ENCODE measurements at places on chromosomes 16 and 17.
A peak's percentile ranks its signal among the peaks of the same experiment; 100 is the strongest.

GRCh38 chr17:557371-557770 is 157.3 kb downstream of the VPS53 start:
- no peak for DNase-seq

DNA sequence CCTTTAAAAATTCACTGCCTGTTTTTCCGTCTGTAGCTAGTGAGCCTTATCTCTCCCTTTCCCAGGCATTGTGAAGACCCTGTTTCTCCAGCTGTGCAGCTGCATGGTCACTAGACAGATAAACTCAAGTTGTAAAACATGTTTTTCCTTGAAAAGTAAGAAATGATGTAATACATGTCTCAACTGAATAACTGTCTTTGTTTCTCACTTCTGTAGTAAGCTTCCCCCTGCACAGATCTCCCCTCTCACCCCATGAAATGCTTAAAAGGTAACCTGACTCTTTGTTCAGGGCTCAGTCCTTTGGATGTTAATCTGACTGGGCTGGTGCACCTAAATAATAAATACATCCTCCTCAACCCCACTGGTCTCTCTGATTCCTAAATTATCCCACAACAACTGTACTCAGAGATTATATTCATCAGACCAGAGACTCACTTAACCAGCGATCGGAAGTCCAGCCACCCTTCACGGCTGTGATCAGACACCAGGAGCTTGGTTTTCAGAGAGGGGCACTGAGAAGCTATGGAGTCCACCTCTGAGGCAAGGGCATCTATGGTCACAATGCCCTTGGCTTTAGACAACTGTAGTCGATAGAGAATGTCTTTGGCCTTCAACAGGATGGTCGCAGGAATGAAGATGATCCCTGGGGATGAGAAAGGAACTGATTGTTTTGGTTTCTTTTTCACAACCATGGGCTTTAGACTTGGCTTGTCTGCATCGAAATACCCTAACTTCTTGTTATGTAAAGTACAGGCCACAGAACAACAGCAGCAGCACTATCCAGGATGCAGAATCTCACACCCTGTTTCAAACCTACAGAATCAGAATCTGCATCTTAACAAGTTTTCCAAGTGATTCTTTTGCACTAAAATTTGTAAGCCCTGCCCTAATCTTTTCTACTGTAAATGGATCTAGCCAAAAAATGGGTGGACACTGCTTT is 15.4 kb downstream of the ACSM1 start:
- no peak for DNase-seq

DNA sequence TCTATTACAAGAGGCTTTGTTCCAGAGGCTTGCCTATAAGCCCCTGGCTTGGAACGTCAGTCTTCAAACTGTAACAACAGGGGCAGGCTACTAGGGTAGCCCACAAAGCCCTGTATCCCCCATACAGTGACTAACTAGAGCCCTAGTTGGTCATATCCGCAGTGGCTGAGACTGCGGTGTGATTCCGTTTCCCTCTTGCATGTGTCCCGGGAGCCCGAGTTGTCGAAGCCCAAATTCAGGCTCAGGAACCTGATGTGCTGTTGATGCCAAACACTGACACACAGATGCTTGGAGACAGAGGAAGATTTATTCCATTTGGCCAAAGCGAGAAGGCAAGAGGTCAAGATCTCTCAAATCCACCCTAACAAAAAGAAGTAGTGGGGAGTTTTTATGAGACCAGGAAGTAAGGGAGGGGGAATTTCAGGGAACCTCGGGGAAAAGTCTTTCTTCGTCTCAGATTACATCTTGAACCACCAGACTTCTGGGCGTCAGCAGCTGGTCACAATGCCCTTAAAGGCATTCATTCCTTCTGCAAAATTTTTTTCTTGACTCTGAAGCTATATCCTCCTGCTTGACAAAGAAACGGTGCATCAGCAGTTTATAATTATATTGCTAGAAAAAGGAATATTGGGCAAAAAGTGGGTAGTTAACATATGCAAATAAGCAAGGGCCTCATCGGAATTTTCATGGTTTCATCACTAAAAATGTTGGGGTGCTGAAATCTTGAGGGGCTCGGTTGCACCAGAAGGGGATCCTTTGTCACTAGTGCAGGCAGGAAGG is 879 bp downstream of the SLFN5 start:
- DNase-seq = peak; percentile 15

DNA sequence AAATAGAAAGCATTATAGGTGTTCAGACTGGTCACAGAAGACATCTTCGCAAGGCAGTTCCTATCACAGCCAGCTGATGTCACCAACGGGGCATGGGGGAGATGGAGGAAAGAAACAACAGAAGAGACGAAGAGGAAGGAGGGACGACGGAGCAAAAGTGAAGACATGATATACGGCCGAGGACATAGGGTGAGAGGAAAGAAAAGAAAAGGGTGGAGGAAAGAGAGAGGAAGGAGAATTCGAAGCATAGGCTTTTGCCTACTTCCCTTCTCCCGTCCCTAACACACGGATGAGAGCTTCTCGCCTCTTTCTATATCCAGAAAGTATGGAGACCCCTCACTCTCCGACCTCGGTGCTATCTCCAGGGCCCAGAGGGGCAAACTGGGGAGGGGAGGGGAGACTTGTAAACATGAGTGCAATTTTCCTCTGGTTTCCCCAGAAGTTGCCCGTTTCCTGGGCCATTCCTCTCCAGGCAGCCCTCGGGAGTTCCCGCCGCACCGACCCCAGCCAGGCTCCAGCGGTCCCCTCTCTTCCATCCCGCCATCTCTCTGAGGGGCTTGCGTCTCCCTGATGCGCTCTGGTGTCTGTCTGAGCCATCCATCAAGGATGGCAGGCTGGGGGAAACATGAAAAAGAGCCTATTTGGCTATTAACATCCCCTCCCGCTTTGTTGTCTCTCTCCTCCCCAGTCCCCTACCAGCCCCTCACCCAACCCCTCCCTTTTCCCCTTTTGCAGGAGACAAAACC is 26.0 kb downstream of the COPZ2 start:
- DNase-seq = peak; percentile 70

DNA sequence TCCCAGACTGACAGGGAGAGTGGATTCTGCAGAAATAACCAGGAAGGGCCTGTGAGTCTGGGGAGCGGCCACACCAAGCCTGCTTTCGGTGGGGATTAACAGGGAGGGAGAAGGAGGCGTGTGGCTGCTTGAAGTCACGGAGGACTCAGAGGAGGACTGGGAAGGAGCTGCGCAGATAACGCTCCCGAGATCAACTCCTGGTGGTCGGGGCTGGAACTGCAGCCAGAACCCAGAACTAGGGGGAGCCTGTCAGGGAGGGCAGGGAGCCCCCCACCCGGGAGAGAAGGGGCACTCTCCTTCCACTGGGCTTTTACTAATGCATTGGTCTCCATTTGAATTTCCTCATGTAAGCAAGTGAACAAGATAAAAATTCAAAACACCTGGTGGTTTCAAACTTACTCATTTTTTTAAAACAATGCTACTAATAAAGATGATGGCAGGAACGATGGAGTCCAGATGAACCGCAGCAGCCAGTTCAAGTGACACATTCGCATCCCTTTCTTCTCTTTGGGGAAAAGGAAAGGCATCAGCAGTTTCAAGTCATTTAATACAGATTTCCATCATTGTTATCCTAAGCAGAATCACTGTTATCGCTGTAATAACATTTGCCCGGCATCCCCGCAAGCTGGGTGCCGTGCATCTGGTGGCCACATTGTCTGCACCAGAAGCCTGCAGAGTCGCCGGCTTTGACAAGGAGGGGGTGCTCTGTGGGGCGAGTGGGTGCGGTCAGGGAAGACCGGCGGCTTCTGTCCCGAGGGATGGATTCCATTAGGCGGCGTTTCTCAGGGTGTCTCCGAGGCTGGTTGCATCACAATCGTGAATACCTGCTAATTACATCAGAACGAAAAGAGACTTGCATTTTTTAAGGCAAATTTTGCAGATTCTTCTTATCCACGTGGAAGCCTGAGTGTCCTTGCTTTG is 183.0 kb downstream of the FOXL1 start:
- DNase-seq = peak; percentile 7

DNA sequence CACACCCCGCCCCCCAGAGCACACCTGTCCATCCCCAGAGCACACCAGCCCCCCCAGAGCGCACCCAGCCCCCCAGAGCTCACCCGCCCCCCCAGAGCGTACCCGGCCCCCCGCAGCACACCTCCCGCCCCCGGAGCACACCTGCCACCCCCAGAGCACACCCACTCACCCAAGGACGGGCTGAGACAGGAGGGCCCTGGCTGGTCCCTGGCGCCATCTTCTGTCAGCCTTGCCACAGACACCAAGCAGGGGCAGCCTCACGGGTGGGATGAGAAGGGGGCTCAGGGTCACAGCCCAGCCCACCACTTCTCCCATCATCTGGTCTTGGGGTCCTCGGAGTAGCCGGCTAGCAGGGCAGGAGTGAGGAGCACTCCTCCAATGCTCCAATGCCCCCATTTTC is 31.8 kb downstream of the PIEZO1 start:
- DNase-seq = no peak

DNA sequence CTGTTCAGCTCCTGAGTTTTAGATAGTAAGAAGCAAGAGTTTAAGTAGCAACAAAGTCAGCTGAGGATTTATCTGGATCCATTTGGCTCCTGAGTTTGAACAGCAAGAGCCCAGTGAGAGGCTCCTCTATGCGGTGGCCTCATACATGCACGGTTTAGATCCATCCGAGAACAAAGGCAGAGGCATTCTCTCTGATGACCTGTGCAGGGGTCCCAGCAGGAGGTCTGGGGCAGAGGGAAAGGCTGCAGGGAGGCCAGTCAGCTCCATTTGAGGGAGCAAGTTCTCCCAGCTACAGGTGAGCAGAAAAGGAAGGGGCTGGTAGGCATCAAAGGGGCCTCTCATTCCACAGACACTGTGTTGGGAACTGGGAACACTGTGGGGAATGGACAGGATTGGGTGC is 16.5 kb downstream of the PITPNM3 start:
- DNase-seq = no peak

DNA sequence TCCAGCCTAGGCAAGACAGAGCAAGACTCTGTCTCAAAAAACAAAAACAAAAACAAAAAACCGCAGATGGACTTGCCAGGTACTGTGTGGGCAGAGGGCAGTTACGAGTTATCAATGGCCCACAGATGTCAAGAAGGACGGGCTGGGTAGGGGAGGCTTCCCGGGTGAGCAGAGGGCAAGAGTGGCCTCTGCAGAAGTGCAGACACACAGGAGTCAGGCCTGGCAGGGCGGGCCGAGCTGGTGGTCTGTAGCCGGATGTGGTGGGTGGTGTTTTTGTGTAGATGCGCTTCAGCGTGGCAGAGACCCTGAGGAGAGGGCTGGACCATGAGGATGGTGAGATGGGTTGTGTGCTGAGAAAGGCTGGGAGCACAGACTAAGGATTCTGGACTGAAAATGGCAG is 44.9 kb upstream of the KDM6B start:
- no peak for DNase-seq

DNA sequence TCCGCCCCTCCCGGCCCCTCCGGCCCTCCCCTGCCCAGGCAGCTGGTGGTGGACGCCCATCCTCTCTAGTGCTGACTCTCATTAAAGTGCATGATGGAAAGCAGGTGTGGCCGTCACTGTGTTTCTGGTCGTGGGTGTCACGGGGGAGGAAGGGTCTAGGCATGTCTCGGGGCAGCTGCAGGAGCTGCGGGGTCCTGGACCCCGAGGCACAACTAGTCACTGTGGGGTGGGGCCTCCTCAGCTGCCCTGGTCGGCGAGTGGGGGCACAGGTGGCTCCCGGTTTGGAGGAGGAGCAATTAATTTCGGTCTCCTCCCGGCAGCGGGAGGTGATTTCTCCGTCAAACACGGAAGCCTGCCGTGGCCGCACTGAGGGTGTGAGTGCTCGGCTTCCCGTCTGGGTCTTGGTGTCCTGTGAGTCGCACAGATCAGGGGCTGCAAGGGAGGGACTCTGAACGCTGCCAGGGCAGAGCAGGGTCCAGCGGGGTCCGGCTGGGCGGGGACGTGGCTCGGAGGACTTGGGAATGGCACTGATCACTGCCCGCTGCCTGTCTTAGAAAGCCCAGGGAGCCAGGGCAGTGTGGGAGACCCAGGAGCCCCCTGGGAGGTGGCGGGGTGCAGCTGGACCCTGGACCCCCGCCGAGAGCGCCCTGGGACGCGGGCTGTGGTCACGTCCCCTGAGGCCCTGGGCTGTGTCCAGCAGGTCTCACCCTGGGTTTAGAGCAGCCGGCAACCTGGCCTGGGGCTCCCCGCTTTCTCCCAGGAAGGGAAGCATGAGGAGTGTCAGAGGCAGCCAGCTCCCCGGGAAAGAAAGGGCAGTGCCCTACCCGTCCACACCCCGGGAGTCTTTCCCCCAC is 3.3 kb downstream of the TPSD1 start:
- DNase-seq = no peak

DNA sequence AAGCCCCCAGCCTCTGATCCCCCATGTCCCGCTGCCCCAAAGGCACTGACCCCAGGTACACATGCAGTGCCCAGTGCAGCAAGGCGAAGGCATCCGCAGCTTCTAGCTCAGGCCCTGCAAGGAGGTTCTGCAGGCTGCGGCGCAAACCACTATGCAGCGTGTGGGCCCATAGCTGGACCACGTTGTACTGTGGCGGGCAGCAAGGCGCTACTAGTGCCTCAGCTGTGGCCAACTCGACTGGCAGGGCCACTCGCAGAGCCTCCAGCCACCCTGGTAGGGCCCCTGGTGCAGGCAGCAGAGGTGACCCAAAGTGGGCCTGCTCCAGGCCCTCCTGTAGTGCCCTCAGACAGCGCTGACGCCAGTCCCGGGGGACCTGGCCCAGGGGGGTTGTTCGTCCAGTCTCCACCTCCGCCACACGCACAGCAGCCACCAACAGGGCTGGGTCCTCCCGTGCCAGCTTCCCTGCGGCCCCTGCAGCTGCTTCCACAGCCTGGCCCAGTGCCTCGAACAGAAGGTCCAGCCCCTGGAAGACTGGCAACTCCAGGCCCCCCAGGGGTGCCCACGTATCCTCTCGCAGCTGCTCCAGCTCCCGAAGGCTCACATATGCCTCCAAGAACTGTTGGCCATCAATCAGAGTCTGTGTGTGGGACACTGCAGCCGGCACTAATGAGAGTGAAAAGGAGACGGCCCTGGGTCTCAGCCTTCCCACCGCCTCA is 2.6 kb downstream of the EXOC3L1 start:
- DNase-seq = no peak

GRCh38 chr17:28145348-28145747 is 102.9 kb downstream of the NLK start:
- no peak for DNase-seq

DNA sequence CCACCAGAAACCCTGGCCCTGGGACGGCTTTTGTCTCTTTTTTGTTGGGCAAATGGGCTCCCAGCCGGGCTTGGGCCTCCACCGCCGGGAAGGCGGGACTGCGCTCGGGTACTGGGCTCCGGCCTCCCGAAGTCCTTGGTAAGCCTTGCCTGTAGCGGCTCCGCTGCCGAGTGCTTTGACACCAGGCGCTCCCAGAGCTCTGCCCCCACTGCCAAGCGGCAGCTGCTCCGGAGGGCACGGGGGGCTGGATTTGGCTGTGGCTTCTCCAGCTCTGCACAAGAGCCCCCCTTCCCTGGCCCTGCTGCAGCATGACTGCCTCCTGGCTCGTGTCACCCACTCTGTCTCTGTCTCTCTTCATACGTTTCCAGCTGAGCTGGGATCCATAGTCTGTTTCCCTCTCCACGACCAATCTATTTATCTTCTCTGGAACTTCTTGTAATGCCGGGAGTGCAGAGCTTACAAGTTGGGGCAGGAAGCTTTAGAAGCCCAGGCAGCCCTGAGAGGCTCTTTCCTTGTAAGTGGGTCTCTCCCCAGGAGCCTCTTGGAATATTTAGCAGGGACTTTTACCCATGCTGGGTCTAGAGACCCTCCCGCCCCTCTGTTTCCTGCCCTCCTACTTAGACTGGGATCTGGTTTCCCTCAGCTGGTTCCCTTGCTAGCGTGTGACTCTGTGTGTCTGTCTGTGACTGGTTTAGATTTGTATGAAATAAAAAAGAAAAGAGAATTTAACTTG is 246.9 kb upstream of the GSE1 start:
- no peak for DNase-seq

- peak; percentile 60 for DNase-seq
These were observed 727 bp upstream of the TENT4B start for GRCh38 chr16:50152351-50152806.
